ENCODE measurements at places on chromosomes 1 and 21. TPM values are rescaled to one million over a fixed set of nuclear protein-coding genes. Genes with fewer than 3 reads are reported as not detected.

PGBD5 gene
- 6.4 TPM for total RNA-seq

NAV1 gene
- total RNA-seq, result 26.4 TPM

OR2G6 gene
- not detected for total RNA-seq

EVA1C gene
- total RNA-seq, result 23.8 TPM

RPTN gene
- total RNA-seq, result 0.08 TPM

RUNX3 gene
- 1.6 TPM for total RNA-seq

MAEL gene
- 0.24 TPM for total RNA-seq

REN gene
- not detected for total RNA-seq

GUCA2B gene
- total RNA-seq, result not detected

IER5 gene
- total RNA-seq, result 21.4 TPM

OLIG2 gene
- not detected for total RNA-seq

DNA sequence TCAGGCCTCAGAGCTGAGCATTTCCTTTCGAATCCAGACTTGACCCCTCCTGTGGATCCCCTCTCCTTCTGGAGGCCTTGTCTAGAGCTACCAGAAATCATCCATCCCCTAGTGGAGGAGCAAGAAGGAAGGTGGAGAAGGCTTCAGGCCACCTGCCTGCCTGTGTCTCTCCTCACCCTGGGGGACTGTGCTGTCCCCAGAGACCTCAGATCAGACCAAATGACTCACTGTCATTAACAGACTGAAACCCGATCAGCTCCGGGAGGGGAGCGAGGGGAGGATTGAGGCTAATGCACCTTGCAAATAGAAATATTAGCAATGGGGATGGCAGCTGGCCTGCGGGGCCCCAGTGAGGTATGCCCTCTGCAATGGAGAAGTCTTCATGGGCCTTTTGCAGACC is 2.1 kb downstream of the MYBPH start:
- ATAC-seq, result no peak

- ATAC-seq, result peak; percentile 82
Observed at GRCh38 chr1:110460253-110461220, 9.6 kb downstream of the PROK1 start.

- ATAC-seq, result no peak
Observed at GRCh38 chr21:27220416-27220815, 253.5 kb upstream of the ADAMTS5 start.

DNA sequence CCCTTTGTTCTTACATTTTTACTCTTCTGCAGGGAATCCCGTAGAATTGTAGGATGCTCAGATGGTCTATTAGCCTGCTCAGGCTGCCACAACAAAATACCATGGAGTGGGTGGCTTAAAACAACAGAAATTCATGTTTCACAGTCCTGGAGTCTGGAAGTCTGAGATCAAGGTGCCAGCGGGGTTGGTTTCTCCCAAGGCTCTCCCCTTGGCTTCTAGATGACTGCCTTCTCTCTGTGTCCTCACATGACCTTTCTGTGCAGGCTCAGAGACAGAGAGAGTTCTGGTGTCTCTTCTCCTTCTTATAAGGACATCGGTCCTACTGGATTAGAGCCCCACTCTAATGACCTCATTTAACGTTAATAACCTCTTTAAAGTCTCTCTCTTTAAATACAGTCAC is 41.7 kb downstream of the HUNK start:
- no peak for ATAC-seq

DNA sequence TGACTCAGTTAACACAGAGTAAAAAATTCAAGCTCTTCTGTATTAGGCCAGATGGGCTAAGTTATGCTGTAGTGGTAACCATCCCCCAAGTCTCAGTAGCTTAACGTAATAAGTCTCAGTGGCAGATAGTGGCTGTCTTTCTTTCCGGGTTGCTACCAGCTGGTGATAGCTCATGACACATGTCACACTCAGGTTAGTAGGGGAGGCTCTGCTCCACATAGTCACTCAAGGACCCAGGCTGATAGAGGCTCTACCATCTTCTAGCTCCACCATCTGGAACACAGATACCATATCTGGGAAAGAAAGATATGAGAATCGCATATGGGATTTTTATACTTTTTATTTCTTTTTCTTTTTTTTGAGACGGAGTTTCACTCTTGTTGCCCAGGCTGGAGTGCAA is 16.2 kb upstream of the MEF2D start:
- ATAC-seq, result no peak

DNA sequence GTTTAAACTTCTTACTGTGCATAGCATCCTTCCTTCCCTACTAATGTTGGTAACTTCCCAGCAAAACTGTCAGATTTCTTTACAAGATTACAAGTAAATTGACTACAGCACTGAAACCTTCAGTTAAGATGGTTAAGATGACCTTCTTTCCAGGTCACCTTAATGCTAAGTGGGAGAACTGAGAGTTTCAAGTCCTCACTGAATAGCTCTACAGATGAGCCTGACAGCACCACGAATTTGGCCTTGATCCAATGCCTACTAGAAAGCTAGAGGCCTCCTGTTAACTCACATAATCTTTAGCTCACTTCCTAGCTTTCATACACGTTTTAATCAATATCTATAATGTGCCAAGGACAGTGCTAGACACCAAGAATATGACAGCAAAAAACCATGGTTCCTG is 276.0 kb upstream of the PLD5 start:
- ATAC-seq, result no peak

DNA sequence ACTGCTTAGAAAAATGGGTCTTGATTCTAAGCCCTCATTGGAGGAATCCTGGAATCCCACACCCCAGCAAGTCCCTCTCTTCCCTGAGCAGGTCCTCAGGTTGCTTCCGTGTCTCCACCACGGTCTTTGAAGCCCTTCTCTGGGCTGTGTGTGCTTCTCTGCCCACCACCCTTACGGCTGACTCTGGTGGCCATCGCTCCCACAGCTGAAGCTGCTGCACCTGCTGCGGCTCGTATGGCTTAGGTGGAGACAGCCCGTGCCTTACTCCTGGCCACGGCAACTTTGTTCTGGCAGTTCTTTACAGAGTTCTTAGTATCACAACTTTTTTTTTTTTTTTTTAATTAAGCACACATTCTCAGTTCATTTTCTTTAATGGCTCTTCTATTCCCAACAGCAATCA is 10.9 kb upstream of the KIF26B start:
- no peak for ATAC-seq

- peak; percentile 24 for ATAC-seq
Observed at GRCh38 chr21:34722684-34723300, 54.0 kb downstream of the CLIC6 start.

DNA sequence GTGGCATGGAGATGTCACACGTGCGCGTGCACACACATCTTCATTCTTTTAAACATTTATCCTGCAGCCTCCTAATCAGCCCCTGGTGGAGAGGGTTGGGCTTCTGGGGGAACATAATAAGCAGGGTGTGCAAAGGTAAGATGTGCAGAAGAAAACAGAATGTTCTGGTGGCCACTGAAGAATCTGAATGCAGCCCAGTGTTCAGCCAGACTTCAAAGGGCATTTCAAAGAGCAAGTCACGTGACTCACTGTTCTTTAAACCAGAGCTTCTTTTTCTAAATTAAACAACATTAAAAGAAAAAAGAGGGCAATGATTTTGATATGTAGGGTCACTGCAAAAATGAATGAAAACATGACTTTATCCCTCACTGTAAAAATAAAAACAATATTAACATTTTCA is 89.8 kb downstream of the ABCA4 start:
- ATAC-seq, result no peak

DNA sequence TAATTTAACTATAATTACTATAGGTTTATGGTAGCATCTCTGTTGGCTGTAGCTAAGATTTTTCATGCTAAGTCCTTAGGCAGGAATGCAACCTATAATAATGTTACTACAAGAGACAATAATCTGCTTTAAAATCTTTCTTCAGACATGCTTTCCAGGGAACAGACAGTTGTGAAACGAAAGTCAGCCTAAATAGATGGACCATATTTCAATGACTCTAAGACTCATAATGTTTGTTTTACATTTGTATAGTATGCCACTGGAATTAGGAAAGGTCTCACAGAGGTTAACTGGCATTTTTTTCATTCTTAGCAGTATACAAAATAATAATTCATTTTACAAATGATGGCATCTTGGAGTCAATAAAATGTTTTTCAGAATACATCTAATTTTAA is 8.1 kb downstream of the RERE start:
- ATAC-seq, result no peak

- ATAC-seq, result no peak
Observed at GRCh38 chr1:103198076-103198475, 89.8 kb upstream of the COL11A1 start.

- ATAC-seq, result no peak
Observed at GRCh38 chr1:176786274-176786673, 323.3 kb downstream of the PAPPA2 start.

DNA sequence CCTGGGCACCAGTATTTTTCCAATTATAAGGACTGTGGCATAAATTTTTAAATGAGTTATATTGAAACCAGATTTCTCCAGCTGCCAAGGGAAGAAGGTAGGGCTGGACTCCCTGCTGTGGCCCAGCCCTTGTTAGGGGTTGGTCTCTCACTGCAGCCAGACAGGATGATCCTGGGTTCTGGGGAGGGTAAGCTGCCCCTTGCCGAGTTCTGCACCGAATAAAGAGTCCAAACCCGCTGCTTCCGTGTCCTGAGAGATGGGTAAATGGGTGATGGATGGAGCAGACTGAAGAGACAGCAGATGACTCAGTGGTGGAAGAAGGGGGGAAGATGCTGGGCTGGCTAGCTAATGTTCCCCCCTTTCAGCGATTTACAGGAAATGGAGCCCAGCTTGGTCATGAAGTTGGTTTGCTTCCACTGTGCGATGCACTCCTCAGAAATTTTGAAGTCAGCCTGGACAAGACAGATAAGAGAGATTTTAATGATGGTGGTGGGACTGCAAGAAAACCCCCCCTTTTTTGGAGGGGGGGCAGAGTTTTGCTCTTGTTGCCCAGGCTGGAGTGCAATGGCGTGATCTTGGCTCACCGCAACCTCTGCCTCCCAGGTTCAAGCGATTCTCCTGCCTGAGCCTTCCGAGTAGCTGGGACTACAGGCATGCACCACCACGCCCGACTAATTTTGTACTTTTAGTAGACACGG is 41.4 kb downstream of the YARS1 start:
- no peak for ATAC-seq

- no peak for ATAC-seq
Observed at GRCh38 chr1:103447471-103447870, 78.0 kb upstream of the RNPC3 start.

GRCh38 chr1:227424159-227424680 is 105.9 kb upstream of the CDC42BPA start:
- no peak for ATAC-seq

DNA sequence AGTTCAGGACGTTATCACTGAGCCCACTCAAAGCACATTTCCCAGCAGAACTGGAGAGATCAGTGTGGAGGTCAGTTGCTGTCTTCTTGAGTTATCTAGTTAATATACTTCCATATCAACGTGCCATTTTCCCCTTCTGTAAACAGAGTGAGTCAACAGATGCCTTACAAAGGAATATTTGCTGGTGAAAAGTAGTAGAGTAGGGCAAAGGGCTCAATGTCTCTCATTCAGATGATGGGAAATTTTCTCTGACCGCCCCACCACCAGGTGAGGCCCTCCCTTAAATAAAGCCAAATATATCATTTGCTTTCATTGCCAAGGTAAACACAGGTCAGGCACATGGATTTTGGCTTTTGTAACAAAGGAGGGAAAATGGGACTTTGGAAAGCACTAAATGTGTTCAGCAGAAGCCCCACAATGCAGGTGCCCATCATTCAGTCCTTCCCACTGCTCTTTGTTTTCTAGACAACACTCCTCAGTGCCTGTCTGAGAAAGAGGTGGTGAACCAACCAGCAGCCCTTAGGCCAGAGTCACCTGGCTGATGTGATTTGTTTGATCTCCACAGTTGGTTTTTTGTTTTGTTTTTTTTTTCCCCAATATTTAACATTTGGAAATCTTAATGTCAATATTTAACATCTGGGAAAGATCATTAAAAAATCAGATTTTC is 40.5 kb upstream of the SAMD13 start:
- ATAC-seq, result no peak

Data from esophagus mucosa (tissue), 1 donor.